NCI-H1436 (cell line): ENCODE measurements at places on chromosomes 12 and 14.

DNA sequence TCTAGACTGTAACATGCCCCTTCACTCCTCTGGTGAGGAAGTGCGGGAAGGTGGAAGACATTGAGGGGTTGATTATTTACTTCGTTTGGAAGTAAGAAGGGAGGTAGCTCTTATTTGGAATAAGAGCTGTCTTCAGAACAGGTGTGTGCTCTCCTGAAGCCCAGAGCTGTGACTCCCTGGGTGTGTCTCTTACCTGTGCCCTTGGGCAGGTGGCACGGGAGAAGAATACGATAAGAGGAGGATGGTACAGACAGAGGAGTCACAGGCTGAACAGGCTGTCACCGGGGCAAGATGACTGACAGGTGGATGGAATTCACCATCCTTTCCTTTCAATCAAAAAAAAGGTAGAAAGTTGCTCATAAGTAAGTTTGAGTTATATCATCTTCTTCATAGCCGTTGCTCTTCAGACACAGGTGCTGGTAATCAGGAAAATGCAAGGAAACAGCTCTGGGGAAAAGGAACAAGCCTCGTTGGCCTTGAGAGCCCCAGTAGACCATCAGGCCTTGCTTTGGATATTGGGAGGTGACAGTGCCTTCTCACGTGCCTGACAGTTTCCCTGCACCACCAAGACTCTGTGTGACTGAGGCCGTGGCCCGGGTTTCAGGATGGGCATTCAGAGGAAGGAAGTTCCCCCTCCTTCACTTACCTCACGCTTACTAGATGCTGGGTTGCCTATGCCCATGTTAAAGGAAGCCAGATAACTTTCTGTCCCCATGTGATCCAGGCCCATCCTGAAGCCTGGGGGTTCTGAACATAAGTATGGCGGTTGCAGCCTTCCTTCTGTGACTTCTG lies 120.4 kb downstream of the ETV6 start:
- no peak for DNase-seq

DNA sequence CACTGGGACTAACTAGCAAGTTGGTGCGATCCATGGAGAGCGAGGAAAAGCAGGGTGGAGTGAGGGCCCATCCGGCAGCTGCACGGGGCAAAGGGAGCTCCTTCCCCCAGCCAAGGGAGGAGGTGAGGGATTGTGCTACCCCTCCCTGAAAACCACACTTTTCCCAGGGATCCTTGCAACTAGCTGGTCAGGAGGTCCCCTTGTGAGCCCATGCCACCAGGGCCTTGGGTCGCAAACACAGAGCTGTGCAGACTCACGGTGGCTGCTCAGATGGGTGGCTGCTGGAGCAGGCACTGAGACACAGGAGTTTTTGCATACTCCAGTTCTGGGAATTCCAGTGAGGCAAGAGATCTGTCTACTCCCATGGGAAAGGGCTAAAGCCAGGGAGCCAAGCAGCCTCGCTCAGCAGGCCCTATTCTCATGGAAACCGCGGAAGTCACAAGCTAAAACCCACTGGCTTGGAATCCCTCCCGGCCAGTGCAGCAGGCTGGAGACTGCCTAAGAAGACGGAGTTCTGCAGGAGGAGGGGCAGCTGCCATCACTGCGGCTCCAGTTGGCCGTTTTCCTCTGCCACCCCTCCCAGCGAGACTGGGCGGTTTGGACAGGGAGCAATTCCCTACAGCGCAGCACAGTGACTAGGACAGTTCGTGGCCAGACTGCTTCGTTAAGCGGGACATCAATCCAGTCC lies 10.9 kb upstream of the ZNF705A start:
- DNase-seq, result no peak

- no peak for DNase-seq
Observed at GRCh38 chr12:59600171-59600570, 4.3 kb downstream of the SLC16A7 start.

- no peak for DNase-seq
Observed at GRCh38 chr12:46332260-46332659, 40.3 kb downstream of the SLC38A2 start.

DNA sequence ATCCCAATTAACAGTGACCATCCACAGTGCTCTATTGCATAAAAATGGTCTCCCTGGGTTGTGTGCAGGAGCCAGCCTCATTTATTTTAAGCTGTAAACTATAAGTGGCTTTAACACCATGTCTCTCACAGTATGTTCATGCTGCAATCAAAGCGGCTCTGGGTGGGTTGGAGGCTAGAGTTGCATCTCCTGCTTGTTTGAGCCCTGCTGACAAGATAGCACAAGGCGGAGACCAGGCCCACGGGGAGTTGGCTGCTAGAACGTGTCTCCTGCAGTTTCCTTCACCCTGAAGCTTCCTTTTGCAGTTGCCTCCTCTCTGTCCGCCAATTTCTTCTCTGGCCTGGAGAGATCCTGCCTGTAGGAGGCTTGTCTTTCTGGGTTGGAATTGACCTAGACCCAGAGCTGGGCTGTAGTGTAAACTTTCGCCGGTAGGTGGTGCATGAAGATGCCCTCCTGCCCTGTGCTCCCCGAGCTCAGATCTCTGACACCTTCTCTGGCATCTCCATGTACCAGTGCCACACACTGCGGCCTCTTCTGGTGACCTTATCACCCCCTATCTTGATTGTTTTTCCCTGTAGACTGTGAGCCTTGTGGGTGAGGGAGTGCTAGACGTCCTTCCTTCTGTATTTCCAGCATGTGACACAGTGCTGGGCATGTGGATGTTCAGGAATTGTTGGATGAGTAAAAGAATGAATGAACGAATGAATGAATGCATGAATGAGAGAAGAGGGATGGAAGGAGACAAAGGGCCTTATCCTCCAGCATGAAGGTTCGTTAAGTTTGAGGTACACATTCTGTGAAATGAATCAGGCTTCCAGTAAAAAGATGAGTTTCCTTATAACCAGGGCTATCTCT lies 10.4 kb downstream of the OTUB2 start:
- no peak for DNase-seq

DNA sequence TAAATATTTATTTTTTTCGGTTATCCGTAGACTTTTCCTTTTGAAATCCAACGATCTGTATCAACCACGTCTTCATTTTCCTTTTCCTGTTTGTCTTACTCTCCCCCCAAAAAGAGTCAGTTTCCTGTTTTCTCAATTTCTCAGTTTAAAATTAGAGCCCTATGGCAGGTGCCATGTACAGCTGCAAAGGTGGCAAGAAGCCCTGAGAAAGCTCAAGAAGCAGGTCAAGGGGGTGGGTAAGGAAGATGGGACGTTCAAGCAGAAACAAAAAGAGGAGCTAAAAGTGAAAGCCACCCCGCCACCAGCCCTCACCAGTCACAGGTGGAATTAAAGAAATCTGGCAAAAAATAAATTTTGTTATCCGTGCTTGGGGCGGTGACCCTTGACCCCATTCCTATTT lies 26.7 kb downstream of the SLC35E3 start:
- DNase-seq, result no peak

- DNase-seq, result no peak
Observed at GRCh38 chr12:13337791-13338190, 141.3 kb downstream of the EMP1 start.
